ENCODE measurements at places on chromosomes 16 and 17.

- DNase-seq = no peak
These were observed 32.2 kb upstream of the IL21R start for GRCh38 chr16:27369806-27370205.

DNA sequence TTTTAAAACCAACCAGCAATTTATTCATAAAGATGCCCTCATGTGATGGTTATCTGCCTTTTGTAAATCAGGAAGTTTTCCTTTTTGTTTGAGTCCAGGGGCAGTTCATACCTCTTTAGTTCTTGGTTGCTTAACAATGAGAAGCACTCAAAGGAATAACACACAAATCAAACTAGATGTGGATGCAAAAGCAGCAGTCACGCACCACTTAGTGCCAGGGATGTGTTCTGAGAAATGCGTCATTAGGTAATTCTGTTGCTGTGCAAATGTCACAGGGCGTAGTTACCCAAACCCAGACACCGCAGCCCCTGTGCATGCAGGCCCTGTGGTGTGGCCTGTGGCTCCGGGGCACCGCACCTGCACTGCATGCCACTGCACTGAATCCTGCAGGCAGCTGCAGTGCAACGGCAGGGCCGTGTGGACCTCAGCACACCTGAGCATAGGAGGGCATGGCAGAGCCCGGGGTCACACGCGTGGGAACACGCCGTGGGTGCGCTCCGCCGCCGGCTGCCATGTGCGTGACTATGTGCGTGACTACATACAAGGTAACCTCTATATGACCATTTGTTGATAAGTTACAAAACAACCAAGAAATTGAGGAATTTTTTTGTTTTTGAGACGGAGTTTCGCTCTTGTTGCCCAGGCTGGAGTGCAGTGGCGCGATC lies 39.6 kb downstream of the PKD1 start:
- no peak for DNase-seq

- no peak for DNase-seq
These were observed 1.6 kb upstream of the PKMYT1 start for GRCh38 chr16:2981899-2982250.

DNA sequence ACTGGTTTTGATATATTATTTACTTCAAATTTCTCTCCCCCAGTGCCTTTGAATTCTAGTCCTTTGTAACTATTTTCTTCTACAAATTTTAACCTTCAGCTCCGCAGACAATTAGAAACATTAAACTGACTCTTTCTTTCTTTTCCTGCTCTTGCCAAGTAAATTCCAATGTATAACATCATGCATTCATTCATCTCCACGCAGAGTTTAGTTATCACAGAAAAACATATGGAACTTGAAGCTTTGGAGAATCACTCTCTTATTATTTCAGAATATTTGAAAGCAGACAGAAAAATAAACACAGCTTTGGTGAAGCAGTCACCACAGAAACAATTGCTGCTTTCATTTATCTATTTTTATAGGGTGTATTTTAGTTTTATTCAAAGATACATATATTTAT lies 778.7 kb upstream of the CDH8 start:
- DNase-seq = no peak

GRCh38 chr16:7088711-7089110 lies 243.9 kb upstream of the RBFOX1 start:
- no peak for DNase-seq

DNA sequence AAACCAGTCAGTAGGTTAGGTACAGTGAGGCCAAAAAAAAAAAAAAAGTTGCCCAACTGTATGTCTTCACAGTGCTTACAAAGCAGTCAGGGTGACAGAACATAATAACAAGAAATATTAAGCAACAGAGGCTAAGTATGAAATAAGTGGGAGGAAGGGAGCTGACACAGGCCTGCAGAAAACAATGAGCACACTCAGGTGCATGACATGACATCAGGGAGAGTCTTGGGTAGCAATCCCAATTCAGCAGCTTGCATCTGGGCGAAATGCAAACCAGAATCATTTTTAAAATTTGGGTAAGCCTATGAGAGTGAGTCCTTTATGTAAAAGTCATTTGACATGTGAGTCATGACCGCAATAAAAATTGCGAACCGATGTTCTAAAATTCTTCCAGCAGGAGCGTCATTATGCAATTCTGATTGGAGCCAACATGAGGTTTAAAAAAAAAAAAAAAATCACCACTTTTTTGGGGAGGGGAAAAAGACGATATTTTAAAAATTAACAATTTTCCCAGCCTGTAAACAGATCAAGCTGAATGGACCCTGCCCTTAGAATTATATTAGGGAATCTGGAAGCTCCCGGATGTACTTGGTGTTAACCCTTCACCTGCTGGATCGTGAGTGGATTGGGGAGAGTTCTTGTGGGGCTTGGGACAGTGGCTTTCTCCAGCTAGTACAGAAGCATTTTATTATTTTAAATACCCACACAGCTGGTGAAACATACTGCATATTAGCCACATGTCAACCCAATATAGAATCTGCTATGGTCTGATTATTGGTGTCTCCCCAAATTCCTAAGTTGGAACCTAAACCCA lies 127.9 kb downstream of the NPIPB5 start:
- DNase-seq = no peak

DNA sequence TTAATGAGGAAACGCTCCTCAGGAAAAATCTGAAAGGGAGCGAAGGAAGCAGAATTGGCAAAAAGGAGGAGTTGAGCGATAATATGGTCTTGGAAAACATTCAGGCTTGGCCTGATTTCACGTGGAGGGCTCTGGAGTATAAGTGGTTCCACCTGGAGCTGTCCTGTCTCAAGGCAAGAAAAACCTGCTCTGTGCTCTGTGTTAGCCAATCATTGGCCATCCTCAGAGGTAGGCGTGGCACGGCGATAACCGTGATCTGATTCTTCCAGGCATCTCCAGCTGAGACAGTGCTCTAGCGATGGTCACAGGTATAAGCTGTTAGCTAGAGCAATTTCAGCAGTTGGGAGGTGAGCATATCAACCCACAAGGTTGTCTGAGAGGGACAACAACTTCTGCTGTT lies 450.5 kb upstream of the MAF start:
- no peak for DNase-seq

GRCh38 chr17:48618256-48618896 lies 3.3 kb upstream of the HOXB8 start:
- DNase-seq = no peak

DNA sequence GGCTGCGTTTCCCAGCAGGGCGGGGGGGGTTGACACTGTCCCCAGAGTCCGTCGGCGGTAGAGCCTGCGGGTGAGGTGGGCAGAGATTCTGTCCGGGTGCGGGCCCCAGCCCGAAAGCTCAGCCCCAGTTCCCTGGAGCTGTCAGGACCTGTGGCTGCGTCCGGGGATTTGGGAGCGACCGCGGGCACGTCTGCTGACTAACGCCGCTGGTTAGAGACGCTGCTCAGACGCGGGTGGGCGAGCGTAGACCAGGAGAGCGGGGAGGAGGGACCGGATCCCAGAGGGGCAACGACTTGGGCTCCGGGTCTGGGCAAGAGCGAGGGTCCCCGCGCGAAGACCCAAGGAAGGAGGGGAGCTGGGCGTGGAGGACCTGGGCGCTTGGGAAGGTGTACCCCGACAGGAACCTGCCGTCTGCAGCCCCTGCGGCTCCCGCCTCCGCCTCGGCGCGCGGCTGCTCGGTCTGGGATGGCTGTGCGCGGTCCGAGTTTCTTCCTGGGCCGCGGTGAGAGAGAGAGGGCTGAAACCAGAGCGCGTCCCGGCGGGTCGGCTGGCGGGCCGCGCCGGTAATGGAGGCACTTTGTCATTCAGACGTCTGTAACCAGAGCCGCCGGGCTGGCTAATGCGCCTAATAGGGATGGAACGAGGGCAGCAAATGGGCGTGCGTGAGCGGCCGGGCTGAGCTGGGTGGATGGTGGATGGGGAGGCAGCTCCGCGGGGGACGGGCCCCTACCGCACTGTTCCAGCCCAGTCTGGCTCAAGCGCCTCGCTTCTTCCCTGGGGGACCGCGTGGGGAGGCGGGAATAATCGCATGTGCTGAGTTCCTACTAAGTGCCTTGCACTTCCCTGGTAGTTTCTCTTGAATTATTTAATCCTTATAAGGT lies 2.3 kb downstream of the NGFR start:
- DNase-seq = no peak

DNA sequence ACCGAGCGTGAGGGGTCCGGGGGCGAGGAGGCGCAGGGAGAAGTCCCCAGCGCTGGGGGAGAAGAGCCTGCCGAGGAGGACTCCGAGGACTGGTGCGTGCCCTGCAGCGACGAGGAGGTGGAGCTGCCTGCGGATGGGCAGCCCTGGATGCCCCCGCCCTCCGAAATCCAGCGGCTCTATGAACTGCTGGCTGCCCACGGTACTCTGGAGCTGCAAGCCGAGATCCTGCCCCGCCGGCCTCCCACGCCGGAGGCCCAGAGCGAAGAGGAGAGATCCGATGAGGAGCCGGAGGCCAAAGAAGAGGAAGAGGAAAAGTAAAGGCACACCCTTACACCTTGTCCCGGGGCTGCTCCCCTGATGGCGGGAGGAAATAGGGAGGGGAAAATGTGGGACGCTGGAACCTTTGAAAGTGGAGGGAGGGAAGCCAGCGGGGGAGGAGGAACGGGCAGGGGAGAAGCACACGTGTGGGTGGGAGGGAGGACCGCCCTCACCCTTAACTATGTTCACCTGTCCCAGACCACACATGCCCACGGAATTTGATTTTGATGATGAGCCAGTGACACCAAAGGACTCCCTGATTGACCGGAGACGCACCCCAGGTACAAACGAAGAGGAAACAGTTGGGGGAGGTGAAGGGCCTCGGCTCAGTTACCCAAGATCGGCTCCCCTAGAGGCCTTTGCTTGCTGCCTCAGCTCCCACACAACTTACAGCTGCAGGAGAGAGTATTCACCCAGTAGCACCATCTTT lies 916 bp downstream of the PAGR1 start:
- DNase-seq = no peak

- DNase-seq = no peak
These were observed 19.2 kb downstream of the CYB561 start for GRCh38 chr17:63426917-63427308.

- no peak for DNase-seq
These were observed 626.6 kb upstream of the SOX9 start for GRCh38 chr17:71494062-71494855.

GRCh38 chr17:50721194-50722010 lies 2.0 kb downstream of the LUC7L3 start:
- no peak for DNase-seq

DNA sequence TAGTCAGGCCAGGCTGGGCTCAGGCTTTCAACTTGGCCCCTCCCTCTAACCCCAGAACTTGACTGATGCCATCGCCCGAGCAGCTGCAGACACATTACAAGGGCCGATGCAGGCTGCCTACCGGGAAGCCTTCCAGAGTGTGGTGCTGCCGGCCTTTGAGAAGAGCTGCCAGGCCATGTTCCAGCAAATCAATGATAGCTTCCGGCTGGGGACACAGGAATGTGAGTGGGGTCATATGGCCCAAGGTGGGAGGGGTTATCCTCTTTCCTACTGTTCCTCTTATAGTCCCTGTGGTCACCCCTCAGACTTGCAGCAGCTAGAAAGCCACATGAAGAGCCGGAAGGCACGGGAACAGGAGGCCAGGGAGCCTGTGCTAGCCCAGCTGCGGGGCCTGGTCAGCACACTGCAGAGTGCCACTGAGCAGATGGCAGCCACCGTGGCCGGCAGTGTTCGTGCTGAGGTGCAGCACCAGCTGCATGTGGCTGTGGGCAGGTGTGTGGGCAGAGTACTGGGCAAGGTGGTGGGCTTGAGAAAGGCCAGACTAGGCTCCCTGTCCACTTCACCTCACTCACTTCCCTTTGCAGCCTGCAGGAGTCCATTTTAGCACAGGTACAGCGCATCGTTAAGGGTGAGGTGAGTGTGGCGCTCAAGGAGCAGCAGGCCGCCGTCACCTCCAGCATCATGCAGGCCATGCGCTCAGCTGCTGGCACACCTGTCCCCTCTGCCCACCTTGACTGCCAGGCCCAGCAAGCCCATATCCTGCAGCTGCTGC lies 2.1 kb upstream of the NRN1L start:
- no peak for DNase-seq

DNA sequence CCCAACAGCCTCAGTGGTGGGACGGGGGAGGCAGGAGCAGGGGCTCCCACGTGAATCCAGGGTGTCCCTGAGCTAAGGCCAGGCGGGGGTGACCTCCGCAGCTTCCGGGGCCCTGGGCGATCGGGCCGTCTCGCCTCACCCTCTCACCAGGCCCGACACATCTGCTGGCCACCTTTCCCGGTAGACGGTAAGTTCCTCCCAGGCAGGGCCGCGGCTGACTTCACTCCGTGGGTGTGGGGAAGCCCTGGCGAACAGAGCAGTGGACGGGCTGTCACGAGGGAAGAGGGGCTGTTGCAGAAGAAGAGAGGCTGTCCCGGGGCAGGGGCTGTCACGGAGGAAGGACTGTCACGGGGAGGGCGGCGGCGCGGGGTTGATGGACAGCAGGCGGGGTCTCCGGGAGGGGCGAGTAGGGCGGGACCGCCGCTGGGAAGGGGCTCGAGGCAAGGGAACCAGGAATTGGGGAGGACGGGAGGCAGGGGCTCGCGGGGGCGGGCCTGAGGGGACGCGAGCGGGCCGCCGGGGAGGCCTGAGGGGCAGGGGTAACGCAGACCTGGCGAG lies 498 bp downstream of the PKMYT1 start:
- DNase-seq = no peak

DNA sequence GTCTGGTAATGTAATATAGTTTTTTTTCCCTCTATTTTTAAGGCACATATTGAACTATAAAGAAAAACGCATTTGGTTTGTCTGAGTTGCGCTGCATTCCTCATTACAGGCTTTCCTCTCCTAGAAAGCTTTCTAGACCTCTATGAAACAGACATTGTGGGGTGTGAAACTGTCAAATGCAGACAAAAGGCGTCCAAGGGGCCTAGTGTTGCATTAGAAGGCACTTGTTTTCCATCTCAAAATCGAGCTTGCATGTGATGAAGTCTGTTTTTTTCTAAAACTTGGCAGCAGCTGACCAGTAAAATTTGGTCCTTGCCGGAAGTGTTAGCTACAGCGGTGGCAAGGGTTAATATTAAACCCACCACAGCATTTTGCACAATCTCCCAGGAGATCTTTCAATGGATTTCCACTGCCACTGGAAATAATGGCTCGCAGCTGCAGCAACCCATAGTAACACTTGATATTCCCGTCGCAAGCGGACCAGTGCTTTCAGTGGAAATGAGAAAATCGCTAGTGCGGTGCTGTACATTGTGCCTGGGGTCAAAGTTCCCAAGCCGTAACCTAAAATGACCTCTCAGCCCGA lies 602.6 kb downstream of the KCNJ2 start:
- no peak for DNase-seq

DNA sequence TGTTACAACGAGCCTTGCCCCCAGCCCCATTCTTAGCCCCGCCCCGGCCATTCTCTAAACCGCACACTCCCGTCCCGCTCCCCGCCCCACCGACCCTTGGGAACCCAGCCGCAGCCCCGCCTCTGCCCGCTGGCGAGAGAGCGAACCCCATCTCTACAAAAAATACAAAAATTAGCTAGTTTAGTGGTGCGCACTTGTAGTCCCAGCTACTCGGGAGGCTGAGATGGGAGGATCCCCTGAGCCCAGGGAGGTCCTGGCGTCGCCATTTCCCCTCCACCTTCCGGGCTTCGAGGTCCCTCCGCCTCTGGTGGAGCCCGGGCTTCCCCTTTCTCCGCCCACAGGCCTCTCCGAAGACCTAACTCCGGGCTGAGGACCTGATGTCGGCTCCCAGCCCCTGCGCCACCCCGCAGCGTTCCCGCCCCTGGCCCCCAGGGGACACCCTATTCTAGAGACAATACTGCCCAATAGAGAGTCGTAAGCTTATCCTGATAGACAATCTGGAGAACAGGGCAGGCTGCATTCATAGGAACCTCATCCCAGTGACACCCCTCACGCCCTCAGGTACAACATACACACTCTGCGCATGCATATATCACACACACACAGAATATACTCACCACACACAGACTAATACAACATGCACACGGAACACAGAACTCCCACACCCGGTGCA lies 480 bp upstream of the PROCA1 start:
- no peak for DNase-seq

All from NCI-H1048 (cell line).